Renal cortical epithelial cell (primary cell): ENCODE measurements at places on chromosomes 16 and 17.

- no peak for DNase-seq
Measured at GRCh38 chr16:57828272-57829161, 26.2 kb upstream of the KIFC3 start.

- DNase-seq = no peak
Measured at GRCh38 chr17:4476511-4477070, 22.1 kb upstream of the SPNS2 start.

DNA sequence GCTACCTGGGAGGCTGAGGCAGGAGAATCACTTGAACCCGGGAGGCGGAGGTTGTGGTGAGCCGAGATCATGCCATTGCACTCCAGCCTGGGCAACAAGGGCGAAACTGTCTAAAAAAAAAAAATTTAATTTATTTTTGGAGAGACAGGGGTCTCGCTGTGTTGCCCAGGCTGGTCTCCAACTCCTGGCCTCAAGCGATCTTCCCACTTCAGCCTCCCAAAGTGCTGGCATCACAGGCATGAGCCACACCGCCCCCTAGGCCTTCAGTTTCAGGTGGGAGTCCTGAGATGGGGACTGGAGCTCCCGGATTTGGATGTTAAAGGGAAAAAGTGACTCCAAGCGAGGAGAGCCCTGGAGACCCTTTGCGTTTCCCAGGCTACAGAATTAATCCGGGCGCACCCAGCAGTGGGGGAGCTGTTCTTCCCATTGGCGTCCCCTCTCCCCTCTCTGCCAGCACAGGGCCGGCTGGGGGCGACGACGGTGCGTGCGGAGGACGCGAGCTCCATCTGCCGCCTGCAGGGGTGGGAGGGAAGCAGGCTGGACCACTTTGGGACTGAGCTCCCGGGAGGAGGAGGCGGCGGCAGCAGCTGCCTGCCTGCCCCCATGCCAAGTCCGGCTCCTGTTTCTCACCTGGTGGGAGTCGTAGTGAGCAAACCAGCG is 49.3 kb upstream of the USP7 start:
- DNase-seq = no peak

- DNase-seq = no peak
Measured at GRCh38 chr17:77045441-77046041, 95.2 kb upstream of the SEC14L1 start.

DNA sequence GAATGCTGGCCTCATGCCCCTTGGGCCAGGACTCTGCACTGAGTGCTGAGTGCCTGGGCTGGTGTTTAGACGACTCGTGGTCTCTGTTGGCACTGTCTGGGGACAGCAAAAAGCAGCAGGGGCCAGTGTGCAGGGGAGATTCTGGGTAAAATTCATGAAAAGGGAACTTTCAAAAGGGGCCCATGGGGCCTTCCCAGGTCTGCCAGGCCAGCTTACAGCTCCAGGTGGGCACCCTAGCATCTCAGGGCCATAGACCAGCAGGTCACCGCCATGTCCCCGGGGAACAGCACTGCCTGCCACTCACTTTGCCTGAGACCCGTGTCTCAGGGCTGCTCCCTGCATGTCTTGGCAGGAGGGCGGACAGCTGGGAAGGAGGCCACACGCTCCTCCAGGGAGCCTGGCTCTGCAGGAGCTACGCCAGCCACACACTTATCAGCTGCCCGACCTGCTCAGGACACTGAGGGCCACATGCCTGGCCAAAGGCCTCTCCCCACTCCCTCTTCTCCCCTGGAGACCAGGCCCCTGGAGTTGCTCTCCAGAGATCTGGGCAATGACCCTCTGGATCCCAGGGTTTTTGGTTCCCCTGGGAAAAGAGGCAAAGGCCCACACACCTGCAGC is 8.8 kb upstream of the FASN start:
- DNase-seq = no peak

- no peak for DNase-seq
Measured at GRCh38 chr17:35294756-35295155, 51.9 kb downstream of the SLFN5 start.

- no peak for DNase-seq
Measured at GRCh38 chr16:89697161-89697615, 4.3 kb downstream of the SPATA2L start.

DNA sequence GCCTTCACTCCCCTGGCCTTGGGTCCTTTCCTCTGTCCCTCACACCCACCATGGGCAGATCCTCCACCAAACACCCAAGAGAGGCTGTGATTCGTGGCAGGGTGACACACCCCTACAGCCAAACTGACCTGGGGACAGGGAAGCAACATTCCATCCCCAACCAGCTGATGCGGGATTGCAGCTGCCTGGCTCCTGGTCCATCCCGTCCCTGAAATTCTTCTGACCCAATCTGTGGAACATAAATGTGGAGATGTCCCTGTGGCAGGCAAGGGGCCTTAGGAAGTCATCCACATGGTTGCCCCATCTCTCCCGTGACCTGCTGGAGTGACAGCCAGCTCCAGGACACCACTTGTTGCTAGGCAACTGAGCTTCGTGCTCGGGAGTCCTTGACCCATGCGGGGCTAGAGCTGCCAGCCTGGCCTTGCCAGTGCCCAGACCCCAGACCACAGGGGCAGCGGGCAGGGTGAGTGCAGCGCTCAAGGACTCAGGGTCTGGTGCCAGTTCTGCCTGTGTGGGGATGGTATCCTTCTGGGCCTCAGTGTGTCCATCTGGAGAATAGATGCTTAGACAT is 34.0 kb upstream of the CPNE2 start:
- no peak for DNase-seq

- no peak for DNase-seq
Measured at GRCh38 chr16:54843424-54843750, 87.3 kb upstream of the IRX5 start.

DNA sequence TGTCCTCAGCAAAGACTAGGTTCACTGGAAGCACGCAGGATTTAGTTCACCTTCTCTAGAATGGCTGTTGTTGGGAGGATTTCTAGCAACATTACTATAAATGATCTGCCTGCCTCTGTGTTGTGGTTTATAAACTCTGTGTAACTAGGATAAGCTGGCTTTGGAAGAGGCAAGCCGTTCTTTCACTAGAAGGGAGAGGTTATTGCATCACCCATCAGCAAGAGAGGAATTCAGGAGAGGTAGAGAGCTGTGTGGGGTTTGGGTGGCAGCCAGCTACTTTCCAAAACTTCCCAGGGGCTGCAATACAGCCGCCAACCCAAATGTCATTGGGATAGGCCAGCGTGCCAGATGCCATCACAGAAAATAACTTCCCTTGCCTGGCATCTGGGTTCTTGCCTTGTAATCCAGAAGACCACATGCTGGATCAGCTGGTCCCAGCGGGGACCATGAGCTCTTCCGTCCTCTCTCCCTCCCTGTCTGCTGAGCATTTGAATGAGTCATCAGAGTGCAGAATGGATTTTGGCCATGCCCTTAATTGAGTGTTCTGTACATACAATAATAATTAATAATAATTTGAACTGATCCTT is 95.7 kb upstream of the RBFOX1 start:
- no peak for DNase-seq

GRCh38 chr17:51059781-51060180 is 60.9 kb downstream of the SPAG9 start:
- DNase-seq = no peak

DNA sequence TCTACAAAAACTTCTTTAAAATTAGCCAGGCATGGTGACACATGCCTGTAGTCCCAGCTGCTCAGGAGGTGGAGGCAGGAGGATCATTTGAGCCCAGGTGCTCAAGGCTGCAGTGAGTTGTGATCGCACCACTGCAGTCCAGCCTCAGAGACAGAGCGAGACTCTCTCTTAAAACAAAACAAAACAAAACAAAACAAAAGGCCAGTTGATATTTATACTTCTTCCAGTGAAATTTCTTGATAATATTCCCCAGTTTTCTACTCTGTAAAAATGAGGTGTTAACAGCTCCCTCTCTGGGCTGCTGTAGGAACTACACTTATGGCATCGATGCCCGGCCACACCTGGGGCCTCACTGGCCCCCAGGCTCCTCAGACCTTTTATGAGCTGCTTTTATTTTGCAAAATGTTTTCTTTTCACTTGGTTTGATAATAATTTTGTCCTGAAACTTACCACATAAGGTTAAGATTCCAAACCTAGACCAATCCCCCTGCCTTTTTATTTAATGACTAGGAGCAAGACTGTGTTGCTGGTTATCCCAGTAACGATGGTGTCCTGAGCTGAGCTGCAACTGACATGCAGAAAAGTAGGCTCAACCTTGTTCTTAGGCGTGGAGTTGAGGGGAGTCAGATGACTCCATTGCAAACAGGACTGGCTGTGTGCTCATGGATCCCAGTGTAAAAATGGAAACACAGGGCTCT is 17.6 kb downstream of the MAPK8IP3 start:
- DNase-seq = peak; percentile 46
